GM18507 (cell line): ENCODE measurements at places on chromosomes 2 and 18.

GRCh38 chr18:44536046-44536445 is 144.6 kb upstream of the SETBP1 start:
- DNase-seq: no peak

GRCh38 chr2:204576362-204576979 is 31.2 kb downstream of the PARD3B start:
- no peak for DNase-seq

DNA sequence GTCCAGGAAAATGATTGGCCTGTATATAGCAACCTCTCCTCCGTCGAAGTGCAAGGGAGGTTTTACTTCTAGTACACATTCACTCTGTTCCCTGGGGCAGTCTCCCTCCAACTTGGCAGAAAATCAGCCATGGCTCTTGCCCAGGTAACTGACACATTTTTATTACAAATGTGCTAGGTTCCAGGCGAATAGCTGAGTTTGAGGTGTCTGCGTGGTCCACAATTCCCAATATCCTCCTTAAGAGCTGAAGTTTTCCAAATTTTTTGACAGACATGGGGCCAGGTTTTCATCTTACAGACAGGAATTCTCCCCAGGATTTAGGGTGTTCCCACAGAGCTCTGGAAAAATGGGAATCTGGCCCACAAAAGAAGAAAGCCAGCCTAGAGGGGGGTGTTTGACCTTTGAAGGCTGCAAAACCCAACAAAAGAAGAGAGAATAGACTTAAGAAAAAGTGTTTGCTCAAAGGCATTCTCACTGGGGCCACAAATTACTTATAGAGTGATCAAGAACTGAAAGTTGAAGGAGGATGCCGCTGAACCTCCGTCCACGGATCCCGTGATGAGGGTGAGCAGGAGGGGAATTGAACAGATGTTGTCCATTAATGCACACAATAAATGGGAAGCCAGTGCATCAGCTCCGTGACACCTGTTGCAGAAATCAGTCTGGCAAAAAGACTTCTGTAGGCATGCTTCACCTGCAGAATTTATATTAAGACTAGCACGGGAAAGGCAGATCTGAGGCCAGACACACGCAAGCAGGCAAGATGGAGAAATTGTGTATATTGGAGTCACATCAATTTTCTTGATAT is 242.3 kb upstream of the COPS8 start:
- DNase-seq: no peak

GRCh38 chr18:32910694-32911296 is 138.0 kb upstream of the KLHL14 start:
- DNase-seq: no peak

DNA sequence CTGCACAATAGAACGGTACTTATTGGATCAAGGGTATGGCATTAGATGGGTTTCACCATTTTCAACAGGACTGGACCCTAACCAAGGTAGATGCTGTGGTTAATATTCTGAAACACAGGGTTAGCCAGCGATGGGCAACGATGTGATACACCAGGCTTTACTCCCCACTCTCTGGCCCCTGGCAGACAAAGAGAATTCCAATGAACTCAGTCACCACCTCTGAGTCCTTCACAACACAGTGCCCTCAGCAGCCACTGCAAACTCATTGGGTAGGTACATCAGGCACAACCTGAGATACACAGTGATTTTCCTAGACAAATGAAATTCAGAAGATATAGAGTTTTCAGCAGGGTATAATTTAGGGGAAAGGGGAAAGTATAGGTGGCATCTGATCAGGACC is 634.5 kb downstream of the ZEB2 start:
- DNase-seq: no peak

- DNase-seq: no peak
Observed at GRCh38 chr18:8519102-8519501, 90.1 kb upstream of the RAB12 start.

- no peak for DNase-seq
Observed at GRCh38 chr2:172953411-172953810, 122.2 kb upstream of the MAP3K20 start.

DNA sequence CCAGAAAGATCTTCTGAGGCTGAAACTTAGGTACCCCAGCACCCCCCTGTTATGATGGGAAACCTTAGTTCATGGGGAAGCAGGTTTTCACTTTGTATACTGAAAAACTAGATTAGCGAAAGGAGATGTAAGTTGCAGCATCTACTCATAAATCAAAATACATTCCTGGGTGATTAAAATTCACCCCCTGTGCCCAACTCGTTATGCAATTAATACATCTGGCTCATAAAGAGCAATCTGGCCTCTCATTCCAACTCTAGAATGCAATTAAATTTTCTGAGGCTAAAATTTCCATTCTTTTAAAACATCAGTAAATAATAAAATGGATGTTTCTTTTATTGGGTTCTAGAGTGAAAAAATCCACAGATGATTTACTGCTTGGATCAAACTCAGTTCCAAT is 110.9 kb upstream of the BZW1 start:
- no peak for DNase-seq

DNA sequence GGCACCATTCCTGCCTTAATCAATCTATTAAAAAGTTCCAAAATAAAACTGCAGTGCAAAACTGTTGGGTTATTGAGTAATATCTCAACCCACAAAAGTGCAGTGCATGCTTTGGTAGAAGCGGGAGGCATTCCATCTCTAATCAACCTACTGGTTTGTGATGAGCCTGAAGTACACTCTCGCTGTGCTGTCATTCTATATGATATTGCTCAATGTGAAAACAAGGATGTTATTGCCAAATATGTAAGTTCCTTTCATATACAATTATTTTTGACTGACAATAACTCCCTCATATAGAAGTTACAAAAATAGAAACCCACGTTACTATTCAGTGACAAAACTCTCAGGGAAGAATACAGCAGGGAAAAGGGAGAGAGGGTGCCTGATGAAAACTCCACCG is 43.0 kb downstream of the OSGEPL1 start:
- DNase-seq: no peak

DNA sequence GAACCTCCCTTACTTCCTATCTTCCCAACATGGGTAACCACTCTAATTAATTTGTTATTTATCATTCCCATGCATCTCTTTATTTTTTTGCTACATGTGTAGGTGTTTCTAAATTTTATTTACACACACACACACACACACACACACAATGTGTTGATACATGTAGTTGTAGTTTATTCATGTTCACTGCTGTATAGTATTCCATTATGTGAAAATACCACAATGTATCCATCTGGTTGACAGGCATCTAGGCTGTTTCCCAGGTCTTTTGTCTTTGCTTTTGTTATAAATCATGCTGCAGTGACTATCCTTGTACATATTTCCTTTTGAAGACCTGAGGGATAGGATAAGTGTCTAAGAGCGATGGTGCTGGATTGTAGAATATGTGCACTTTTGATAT is 59.7 kb downstream of the ACAA2 start:
- no peak for DNase-seq

- no peak for DNase-seq
Observed at GRCh38 chr2:150169237-150169629, 318.2 kb downstream of the RND3 start.

DNA sequence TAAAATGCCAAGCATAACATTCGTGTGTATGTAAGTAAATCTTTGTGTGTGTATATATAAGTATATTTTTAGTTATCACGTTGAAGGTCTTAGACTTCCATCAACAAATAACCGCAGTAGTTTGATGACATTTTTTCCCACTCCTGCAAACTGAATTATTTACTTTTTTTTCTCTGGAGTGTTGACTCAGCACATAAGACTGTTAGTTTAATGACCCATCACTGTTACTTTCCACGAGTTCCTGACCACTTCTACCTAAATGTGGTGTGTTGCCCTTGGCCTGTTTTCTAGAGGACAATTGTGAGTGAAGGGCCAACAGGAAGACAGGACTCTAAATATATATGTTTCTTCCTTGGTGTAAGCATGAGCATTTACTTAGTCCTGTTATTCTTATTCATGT is 71.3 kb upstream of the TXNDC2 start:
- no peak for DNase-seq

DNA sequence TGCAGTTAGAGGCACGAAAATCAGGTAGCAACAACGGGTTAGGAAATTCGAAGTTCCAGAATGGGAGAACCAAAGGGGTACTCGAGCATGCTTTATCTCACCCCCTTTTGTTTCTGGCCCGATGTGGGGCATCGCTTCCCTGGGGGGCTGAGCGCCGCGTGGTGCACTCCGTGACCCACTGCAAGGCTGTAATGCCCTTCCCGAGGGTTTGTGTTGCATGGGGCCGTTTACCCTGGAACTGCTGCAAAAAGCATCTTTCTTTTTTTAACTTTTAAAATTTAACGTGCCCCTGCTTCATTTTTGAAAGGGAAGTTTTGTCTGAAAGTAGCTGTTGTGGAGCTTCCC is 4.8 kb downstream of the GDF7 start:
- no peak for DNase-seq

GRCh38 chr2:143545059-143545948 is 416.1 kb downstream of the ARHGAP15 start:
- DNase-seq: no peak

DNA sequence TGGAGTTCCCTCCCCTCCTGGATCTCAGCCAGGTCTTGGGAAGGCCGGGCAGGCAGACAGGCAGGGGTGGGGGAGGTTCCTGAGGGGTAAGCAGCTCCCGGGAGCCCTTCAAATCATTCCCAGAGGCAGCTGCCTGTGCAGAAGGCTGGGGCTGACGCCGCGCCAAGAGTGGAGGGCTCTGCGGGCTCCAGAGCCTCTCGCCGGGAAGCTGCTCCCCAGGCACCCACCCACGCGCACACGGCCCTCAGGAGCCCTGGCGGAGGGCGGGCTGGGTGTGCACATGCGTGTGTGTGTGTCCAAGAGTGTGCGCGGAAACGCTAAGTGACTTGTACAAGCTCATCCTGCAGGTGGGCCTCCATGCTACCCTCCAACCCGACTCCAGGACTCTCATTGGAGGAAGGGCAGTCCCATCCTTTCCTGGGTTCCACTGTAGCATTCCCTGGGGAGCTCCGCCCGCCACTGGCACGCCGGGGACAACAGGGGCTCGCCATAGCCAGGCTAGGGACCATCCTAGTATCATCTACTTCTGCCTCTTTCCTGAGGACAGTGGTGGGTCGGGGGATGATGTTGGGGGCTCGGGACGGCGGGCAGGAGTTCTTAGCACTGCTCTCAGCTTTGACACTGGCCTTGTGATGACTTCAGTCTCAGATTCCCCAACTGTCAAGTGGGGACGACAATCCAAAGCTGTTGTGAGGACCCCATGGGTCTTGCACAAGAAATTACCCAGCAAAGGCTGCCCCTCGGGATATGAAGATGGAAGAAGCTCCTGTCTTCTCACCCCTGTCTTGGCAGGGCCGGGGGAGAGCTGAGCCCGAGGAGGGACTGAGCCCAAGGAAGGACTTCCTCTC is 50.3 kb downstream of the INHBB start:
- DNase-seq: no peak

- no peak for DNase-seq
Observed at GRCh38 chr2:181573140-181573736, 83.7 kb downstream of the CERKL start.

DNA sequence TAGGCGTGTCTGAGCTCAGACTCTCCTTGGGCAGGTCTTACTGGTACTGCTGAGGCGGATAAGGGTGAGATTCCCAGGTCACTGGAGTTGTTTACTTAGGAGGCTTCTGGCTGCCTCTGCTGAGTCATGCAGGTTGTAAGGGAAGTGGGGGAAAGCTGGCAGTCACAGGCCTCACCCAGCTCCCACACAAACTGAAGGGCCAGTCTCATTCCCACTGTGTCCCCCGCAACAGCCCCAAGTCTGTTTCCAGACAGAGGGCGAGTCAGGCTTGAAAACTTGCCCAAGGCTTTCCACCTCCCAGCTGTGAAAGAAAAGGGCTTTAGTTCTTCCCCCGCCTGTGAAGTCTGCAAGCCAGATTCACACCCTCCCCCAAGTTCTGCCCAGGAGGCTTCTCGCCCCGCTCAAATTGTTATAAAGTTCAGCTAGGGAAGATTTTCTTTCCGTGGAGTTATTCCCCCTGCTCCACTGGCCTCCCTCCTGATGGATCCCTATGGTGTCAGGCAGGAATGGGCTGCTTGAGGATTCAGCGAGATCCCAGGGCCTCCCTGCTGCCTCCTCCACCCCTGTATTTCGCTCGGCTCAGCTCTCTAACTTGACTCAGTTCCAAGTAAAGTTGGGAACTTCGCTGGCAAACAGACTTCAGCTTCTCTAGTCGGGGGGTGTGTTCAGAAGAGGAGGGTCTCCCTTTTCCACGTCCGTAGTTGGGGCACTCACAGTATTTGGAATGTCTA is 248.6 kb downstream of the NR4A2 start:
- no peak for DNase-seq

DNA sequence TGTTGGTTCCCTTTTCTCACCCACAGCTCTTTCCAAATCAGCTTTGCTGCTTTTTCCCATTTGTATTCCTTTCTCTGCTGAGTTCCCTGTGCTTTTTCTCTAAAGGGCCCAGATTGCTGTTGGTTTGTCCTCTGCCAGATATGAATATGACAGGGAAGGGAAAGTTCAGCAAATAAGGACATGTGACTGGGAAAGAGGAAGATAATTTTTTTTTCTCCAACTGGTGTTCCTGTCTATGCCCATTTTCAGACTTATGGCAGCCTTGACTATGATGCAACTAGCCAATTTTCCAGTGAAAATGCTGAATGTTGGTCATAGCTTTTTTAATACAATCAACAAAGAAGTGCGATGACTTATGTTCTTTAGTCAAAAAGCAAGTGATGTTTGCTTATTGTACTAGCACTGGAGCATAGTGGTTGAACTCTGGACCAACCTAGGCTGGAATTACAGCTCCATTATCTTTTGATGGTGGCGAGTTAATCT is 7.7 kb downstream of the MDH1 start:
- DNase-seq: no peak

GRCh38 chr2:62884086-62884485 is 166.5 kb upstream of the OTX1 start:
- DNase-seq: no peak

- DNase-seq: no peak
Observed at GRCh38 chr18:75334869-75335268, 92.6 kb downstream of the SMIM21 start.

DNA sequence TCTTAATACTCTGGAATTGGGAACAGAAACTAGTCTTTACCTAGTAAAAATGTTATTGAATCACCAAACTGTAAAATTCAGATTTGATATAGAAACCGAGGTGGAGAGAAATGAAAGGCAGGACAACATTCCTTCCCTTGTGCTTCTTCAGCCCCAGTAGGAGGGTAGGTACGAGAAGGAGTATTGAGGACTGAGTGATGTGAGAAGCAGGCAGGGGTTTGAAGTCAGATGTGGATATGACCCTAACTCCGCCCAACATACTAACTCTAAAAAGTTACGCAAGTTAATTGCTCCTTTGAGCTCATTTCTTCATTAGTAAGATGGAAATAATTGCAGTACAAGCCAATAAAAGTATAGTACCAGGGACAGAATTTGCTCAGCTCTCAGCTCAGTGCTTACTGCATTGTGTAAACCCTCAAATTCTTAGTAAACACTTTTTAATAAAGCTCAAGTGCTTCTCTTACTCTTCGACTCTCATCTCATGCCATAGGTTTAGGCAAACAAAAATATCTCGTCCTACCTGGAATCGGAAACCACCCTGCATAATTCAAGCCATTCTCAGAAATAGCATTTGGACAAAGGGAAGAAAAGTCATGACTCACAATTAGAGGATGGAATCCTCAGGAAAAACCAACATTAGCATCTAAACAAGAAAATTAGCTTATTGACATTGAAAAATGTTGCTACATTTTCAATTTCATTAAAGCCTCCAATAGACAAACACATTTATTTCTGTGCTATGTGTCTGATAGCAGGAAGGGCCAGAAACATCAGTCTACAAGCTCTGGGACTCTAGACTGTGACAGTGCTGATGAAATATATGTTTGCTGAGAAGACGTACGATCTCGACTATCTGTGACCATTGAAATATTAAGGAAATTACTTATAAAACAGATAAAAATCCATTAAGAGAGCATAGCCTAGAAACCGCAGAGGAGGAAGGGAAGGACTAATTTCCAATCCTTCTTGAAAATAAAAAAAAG is 161.3 kb downstream of the HNMT start:
- DNase-seq: no peak
